ENCODE measurements at places on chromosomes 1 and 21.

GRCh38 chr1:86975993-86976550, 61.6 kb downstream of the HS2ST1 start:
- DNase-seq = no peak

DNA sequence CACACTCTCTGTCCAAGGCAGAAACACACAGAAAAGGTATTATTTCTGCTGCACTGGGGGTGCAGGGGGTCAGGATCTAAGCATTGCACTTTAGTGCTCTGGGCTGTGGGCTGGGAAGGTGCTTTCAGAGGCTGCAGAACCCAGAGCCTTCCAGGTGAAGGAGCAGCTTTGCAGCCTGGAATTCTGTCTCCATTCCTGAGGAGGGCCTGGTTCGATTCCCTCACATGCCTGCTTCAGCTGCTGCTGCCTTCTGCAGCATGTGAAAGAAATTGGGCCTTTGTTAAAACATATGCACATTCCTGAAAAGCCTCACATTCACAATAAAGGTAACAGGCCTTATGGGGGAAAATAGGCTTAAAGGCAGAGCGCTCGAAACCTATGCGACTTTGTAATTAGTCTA, 35.9 kb downstream of the VTCN1 start:
- no peak for DNase-seq

GRCh38 chr1:24384251-24385090, 29.1 kb downstream of the STPG1 start:
- no peak for DNase-seq

DNA sequence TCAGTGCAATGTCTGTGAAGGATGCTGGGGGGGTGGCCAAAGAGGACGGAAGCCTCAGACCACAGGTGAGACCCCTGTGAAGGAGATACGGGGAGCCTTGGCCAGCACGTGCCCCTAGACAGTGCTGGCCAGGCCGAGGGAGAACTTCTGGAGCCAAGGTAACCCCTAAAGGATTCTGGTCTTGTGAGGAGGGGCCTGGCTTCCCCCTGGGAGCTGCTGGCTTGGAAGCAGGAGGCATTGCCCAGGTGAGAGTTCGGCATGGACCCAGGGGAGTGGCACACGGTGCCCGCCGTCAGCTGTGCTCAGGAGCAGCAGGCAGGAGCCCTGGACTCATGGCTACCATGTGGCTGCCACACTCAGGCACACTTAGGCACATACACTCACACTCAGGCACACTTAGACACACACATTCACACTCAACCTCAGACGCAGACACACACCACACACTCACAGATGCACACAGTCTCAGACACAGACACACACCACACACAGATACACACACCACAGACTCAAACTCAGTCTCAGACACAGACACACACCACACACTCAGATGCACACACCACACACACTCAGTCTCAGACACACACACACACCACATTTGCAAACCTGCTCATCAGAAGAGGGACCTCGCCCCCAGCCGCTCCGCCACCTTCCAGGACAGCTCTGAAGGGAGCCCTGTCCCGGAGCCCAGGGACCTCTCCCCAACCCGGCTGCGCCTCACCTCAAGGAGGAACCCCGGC, 1.1 kb upstream of the COL6A2 start:
- DNase-seq = no peak

GRCh38 chr1:224640587-224640986, 24.5 kb downstream of the CNIH3 start:
- DNase-seq = no peak

DNA sequence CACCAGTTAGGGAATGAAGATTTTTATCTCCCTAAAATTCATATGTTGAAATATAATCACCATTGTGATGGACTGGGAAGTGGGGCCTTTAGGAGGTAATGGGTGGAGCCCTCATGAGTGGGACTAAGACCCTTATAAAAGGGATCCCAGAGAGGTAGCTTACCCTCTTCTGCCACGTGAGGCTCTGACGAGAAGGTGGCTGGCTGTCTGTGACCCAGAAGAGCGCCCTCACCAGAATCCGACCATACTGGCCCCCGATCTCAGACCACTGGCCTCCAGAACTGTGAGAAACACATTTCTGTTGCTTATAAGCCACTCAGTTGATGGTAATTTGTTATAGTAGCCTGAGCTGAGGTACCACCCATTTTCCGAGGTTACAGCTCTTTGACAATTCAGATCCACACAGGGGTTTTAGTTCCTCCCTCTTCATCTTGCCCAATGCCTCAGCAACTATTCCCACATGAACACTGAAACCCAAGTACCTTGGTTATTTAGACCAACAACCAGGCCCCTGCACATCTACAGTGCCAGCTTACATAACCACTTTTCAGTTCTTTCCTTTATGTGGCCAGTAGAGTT, 27.6 kb upstream of the HUNK start:
- no peak for DNase-seq

- DNase-seq = no peak
These were observed 103.6 kb upstream of the BACE2 start for GRCh38 chr21:41064334-41064791.

GRCh38 chr1:70571191-70571590, 160.1 kb downstream of the CTH start:
- no peak for DNase-seq

DNA sequence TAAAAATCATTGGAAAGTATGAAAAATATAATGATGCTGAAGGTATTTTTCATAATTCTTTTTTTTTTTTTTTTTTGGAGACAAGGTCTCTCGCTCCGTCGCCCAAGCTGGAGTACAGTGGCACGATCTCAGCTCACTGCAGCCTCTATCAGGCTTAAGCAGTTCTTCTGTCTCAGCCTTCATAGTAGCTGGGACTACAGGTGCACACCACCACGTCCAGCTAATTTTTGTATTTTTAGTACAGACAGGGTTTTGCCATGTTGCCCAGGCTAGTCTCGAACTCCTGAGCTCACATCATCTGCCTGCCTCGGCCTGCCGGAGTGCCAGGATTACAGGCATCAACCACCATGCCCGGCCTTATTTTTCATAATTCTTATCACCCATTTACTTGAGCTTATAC, 13.3 kb downstream of the SMAP2 start:
- DNase-seq = no peak

DNA sequence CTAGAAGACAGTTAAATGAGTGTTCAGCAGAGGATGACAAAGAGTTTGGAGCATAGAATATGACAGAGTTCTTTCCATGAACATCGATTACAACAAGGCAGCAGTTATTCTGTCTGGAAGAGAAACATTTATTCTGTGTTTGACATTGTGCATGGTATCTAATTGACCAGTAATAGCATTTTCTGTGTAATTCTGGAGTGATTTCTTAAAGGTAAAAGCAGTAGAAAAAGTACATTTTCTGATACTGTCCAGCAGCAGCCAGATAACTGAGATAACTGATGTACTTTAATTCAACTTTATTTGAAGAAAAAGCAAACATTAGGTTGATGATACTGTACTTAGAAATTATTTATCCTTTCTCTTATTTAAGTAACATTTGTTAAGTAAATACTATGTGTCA, 497.1 kb downstream of the AGBL4 start:
- no peak for DNase-seq

DNA sequence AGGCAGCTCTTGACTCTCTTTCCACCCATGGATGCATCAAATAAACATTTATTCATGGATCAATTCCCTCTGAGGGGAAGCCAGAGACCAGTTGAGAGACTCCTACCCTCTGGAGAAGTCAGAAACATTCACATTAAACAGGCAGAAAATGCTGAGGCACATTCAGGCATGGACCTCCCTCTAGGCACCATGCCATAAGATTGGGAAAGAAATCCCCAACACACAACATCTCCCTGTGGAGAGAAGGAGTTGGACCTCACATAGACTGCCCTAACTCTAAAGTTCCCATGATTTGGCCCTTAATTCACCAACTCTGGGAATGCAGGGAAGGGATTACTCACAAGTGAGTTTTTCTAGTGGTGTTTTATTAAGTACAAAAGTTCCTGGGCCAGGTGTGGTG, 415.3 kb upstream of the C1orf87 start:
- no peak for DNase-seq

- no peak for DNase-seq
These were observed 83.7 kb downstream of the PROX1 start for GRCh38 chr1:214071469-214071868.

GRCh38 chr1:177629526-177629925, 340.3 kb downstream of the SEC16B start:
- DNase-seq = no peak

GRCh38 chr1:203932556-203932955, 71.2 kb downstream of the SNRPE start:
- no peak for DNase-seq

- DNase-seq = no peak
These were observed 144.7 kb downstream of the APP start for GRCh38 chr21:26025536-26026512.

GRCh38 chr1:150813028-150813707, 5.1 kb upstream of the CTSK start:
- no peak for DNase-seq

GRCh38 chr1:78536427-78536826, 45.7 kb downstream of the PTGFR start:
- DNase-seq = no peak

DNA sequence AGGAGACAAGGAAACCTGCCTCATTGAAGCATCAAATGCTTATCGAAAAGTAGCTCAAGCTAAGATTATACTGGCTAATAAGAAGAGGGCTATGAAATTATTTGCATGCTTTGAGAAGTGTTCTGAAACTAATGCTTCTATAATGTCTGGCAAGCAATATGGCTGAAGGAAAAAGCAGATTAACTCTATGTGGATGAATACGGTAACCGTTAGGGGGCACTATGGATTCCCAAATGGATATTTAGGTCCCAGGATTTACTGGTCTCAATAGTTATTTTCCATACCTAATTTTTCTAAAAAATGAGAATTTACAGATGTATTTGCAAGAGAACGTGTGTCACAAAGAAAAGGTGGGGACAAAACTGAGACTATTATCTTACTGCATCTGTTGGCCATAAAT, 34.6 kb upstream of the RRP15 start:
- no peak for DNase-seq

DNA sequence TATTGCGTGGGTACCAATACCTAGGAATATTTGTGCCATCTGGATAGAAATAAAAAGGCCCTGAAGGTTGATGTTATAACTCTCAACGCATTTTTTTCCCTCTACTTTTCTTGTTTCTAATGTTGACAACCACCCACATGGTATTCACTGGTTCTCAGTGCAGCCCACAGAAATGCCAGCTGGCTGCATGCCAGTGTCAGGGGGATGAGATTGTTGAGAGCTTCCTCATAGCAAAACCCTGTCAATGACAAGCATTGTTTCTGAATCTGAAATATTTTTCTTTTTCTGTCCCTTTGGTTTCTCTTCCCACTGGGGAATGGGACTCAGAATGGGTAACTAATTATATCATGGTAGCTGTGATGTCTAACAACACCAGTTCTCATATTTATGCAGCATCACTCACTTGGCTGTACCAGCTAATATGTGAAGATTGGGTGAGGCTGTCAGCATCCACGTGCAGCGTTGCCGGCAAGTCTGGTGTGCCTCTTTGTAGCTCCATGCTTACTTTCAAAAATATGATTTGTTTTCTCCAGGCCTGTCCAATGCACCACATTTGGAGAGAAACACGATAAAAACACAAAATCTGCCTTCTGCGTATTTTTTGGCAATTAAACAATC, 284.6 kb downstream of the PTBP2 start:
- DNase-seq = no peak
